WTC11 (cell line): ENCODE measurements at places on chromosomes 13 and 19. TPM values are rescaled to one million over a fixed set of nuclear protein-coding genes. Genes with fewer than 3 reads are reported as not detected.

CTXN1 gene
- 41.5 to 48.2 TPM (median 44.3 TPM) in 3 replicates for total RNA-seq

SIGLEC10 gene
- total RNA-seq = 0.44 TPM in 1 of 3 replicates, not detected in the others

F2RL3 gene
- total RNA-seq = 0.11 to 0.14 TPM in 2 of 3 replicates, not detected in the other

SHISA2 gene
- total RNA-seq = 12.9 to 20.5 TPM (median 13.3 TPM) in 3 replicates

ZNF540 gene
- 0.07 to 0.53 TPM (median 0.28 TPM) in 3 replicates for total RNA-seq

TMEM86B gene
- 3.5 to 4.2 TPM (median 4.1 TPM) in 3 replicates for total RNA-seq

PINLYP gene
- 6.4 to 11.3 TPM (median 10.6 TPM) in 3 replicates for total RNA-seq

EML2 gene
- 51.5 to 63.3 TPM (median 62.5 TPM) in 3 replicates for total RNA-seq

ZNF799 gene
- total RNA-seq = 3.7 to 4.4 TPM (median 4.0 TPM) in 3 replicates

C19orf33 gene
- total RNA-seq = 16.1 to 22.3 TPM (median 21.3 TPM) in 3 replicates

RGCC gene
- total RNA-seq = 0.48 to 1.2 TPM (median 0.69 TPM) in 3 replicates

UGGT2 gene
- total RNA-seq = 31.1 to 32.3 TPM (median 32.0 TPM) in 3 replicates

DNA sequence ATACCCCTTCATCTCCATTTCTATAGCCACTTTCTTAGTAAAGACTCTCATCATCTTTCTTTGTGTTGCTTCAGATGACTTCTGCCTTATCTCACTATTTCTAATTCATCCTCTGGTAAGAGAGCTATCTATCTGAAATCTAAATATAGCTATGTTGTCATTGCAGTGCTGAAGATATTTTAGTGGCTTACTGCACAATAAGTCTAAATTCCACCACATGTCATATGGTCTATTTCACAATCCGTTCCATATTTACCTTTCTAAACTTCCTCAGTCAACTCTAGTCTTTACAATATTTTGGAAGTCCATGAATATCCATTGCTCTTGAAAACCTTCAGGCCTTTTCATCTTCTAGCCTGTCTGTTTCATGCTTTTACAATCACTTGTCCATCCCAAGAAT is 465.1 kb upstream of the SLC10A2 start:
- DNase-seq = no peak

- DNase-seq = no peak
Observed at GRCh38 chr13:98945863-98946605, 31.8 kb downstream of the DOCK9 start.

DNA sequence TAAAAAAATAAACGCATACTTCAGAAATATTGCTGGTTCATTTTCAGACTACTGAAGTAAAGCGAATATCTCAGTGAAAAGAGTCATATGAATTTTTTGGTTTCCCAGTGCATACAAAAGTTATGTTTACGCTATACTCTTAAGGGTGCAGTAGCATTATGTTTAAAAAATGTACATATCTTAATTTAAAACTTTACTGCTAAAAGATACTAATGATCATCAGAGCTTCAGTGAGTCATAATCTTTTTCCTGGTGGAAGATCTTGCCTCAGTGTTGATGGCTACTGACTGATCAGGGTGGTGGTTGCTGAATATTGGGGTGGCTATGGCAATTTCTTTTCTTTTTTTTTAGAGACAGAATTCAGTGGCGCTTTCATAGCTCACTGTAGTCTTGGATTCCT is 48.9 kb downstream of the NDFIP2 start:
- no peak for DNase-seq

GRCh38 chr13:84912720-84913119 is 886.5 kb downstream of the SLITRK6 start:
- no peak for DNase-seq

DNA sequence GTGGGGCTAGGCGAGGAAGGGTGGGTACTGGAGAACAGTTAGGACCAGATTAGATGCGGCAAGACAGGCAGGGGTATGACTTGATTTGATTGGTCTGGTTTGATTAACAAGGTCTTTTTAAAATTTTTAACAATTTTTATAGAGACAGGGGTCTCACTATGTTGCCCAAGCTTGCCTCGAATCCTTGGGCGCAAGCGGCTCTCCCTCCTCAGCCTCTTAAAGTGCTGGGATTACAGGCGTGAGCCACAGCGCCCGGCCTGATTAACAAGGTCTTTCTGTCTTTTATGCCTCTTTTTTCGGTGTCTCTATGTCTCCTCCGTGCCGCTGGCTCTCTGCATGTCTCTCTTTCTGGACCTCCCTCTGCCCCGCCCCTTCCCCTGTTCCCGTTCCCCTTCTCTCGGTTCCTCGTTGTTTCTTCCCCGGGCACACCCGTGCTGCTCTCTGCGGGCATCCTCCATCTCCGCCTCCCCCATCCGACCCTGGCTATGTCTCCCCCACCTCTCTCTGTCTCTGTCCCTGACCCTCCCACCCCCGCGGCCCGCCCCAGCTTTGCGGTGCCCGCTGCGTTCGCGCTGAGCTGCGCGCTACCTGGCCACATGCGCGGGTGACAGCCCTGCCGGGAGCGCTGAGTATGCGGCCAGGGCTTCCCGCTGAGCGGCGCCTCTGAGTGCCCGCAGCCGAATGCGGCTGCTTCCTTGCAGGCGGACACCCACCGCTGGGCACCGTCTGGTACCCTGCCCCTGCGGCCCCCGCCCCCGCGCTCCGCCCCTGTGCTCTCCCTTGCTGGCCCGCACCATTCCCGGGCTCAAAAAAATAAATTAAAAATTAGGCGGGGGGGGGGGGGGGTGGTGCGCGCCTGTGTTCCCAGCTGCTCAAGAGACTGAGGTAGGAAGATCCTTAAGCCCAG is 8.1 kb upstream of the SDHAF1 start:
- peak; percentile 61 for DNase-seq

- DNase-seq = no peak
Observed at GRCh38 chr13:76942363-76942762, 5.9 kb upstream of the ACOD1 start.

- no peak for DNase-seq
Observed at GRCh38 chr13:110811771-110812120, 98.2 kb downstream of the ING1 start.

- no peak for DNase-seq
Observed at GRCh38 chr19:55457683-55458457, 3.6 kb downstream of the ISOC2 start.

DNA sequence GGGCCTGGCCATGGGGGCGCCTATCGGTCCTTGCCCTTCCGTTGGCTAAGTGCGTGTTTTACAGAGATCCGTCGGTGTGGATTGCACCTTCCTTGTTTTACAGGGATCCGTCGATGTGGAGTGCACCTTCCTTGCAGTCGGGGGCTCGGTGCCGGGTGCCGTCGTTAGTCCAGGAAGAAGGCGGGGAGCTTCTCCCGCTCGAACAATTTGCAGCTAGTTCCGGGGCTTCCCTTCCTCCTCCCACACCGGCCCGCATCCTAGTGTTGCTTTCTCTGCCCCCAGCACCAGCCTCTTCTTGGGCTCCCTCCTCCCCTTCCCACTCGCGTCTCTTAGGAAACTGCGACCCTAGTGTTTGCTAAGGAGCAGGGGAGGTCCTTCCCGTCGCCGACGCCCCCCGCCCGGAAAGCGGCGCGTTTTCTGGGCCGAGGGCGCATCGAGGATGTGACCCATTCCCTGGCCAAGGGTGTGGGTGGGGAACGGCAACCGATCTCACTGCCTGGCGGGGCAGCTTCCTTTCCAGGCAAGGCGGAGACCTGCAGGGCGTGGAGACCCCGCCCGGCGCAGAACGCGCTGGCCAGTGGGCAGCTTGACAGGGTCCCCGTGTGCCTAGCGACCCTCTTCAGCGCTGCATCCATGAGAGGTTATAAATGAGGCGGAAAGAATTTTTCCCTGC is 75.7 kb upstream of the ZNF91 start:
- peak; percentile 16 for DNase-seq

DNA sequence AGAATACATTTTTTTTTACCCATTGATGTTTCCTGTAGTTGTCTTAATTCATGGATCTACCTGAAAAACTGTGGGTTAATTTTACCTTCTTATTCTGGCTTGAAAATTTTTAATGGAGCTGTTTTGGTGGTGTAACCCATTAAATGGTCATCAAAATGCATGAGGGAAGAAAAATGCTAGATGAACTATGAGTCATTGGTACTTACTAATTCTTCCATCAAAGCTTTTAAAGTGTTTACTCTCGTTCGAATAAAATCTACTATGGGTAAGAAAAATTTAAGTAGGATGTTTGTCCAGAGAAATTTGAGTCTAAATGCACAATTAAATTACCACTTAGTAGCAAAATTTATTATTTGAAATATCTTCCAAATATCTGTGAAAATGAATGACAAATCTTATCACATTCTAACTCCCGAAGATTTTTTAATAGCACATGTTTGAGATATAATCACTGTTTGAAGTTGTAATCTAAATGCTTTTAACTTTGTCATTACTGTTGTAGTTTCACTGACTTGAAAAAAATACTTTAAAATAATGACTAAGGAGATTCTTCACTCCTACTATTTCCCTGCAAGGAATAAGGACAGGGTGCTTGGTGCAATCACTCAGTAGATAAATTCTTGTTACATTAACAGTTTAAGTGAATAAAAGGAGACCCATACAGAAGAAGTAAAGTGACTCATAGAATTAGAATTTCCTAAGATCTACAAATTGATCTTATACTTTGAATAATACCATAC is 437.7 kb downstream of the IRS2 start:
- no peak for DNase-seq

DNA sequence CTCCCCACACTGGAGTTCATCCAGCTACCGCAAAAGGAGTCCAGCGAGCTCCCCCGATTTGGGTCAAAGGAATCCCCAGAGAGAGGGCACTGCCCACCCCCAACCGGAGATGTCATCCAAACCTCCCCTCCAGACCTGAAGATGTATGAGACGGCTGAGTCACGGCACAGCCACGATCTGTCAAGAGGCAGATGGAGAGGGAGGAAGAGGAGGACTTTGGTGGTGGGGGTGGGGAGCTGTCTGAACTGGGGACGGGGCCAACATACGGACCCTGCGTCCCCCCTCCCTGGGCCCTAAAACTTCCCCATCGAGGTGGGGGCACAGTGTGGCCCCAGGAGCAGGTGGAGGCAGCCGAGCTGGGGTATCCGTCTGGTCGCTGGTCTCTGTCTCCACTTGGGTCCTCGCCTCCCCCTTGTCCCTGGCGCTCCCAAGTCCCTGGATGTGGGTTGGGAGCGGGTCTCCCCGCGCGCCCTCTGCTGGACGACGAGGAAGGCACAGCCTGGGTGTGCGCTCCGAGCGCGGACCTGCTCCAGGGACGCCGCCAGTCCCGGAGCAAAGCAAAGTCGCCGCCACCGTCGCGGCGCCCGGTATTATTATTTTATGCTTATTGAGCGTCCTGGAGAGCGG is 3.8 kb downstream of the PDE4A start:
- DNase-seq = peak; percentile 92

DNA sequence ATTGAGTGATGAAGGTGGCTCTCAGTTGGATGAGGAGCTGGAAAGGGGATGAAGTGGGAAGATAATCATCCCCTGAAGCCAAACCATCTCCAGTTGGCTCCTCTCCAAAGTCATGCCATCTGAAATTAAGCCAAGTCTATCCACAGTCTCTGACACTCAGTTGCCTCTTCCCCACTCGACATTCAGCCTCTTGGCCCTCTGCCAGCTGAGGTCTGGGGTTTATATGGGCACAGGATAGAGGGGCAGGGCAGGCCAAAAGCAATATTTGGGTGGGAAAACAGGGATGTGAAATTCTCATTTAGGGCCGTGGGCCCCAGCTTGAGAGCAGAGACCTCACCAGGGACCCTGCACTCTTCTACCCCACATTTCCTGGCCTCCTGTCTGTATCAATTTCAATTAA is 85.9 kb downstream of the SLITRK1 start:
- no peak for DNase-seq

GRCh38 chr19:38252385-38252784 is 3.8 kb downstream of the PPP1R14A start:
- DNase-seq = no peak

- no peak for DNase-seq
Observed at GRCh38 chr19:8571006-8571411, 6.2 kb downstream of the MYO1F start.

DNA sequence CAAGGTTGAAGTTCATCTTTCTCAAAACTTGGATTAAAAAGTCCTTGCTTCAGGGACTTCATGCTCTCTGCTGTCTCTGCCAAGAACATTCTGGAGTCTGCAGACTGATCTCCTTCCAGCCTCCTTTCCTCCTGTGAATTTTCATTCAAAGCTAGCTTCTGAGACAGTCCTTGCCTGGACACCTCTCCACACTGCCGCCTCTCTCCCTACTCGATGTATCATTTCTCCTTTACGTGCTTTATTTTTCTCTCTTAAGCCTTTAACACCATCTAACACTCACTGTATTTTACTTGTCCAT is 238.8 kb downstream of the COL4A1 start:
- DNase-seq = no peak

DNA sequence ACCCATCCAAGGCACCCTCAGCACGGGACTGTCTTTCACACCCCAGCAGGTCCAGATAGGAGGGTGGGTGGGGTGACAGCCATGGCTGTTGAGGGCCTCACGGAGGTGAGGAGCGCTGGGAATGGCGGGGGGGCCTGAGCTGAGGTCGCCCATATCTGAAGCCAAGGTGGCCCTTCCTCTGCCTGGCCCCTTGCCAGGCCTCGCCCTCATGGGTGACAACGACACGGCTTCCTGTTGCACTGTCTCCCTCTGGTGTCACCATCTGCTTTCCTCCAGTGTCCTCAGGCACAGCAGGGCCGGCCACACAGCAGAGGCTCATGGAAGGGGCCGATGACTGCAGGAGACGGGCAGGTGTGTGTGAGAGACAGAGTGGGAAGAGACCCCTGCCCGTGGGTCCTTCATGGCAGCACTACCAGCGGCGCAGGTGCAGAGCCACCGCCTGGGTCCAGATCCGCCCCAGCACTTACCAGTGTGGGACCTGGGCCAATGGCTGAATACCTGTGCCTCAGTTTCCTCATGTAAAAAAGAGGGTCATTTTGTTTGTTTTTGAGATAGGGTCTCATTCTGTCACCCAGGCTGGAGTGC is 8.1 kb upstream of the NKPD1 start:
- DNase-seq = no peak

GRCh38 chr13:39781381-39781780 is 125.9 kb downstream of the COG6 start:
- no peak for DNase-seq

GRCh38 chr13:25046985-25047511 is 48.9 kb upstream of the PABPC3 start:
- peak; percentile 73 for DNase-seq

- DNase-seq = no peak
Observed at GRCh38 chr13:87669379-87669978, 1.7 kb upstream of the SLITRK5 start.

DNA sequence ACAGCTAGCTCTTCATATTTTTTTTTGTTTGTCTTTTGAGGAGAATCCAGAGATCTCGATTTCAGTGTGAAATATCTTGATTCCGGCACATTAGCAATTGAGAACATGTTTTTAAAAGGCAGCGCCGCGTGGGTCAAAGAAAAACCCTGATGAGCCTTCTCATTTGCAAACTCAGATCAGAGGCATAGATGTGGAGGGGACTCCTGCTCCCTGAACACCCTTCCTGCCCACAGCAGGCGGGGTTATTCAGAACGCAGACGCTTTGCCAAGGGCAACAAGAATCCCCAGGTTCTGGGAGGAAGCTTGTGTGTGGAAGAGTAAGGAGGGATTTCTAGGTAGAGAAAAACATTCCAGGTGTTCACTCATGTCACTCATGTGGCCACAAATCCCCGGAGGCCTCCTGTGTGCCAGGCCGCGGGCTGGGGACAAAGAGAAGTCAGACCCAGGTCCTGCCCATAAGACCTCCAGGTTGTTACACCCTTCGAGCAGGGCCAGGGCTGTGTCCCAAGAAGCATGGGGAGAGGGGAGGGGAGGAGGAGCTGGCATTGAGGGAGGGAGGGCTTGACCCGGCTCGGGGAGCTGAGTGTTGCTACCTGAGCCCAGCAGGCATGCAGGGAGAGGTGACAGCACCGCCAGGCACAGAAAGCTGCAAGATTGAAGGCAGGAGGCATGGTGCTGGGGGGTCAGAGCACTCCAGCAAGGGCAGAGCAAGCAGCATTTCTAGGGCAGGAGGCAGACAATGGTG is 15.9 kb upstream of the IGLON5 start:
- no peak for DNase-seq

GRCh38 chr13:82439159-82439904 is 1442.9 kb downstream of the SLITRK1 start:
- no peak for DNase-seq

- no peak for DNase-seq
Observed at GRCh38 chr13:31192306-31192705, 7.5 kb upstream of the B3GLCT start.
